LHCN-M2 (cell line): ENCODE measurements at places on chromosomes 1 and 21.
A peak's percentile ranks its signal among the peaks of the same experiment; 100 is the strongest.

- DNase-seq, result no peak
Measured at GRCh38 chr1:229984310-229984991, 82.6 kb upstream of the GALNT2 start.

GRCh38 chr1:2414297-2414958 is 2.1 kb upstream of the PEX10 start:
- peak; percentile 45 for DNase-seq

DNA sequence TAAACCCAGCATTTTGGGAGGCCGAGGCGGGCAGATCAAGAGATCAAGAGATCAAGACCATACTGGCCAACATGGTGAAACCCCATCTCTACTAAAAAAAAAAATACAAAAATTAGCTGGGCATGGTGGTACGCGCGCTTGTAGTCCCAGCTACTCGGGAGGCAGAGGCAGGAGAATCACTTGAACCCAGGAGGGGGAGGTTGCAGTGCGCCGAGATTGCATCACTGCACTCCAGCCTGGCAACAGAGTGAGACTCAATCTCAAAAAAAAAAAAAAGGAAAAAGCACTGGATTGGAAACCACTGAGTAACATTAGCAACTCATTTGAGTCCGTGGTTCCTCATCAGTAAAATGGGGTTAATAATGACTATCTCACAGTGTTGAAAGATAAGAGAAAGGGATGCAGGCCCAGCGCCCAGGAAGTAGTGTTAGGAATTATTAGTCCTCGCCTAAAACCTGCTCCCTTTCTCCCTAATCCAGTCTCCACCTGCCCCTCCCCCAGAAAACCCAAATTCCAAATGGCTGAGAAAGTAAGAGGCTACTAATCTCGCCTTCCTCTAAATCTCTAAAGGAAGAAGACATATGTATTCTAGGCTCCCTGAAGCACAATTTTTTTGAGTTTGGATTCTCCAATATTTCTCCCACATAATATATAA is 49.5 kb downstream of the RHBG start:
- no peak for DNase-seq

- DNase-seq, result peak; percentile 29
Measured at GRCh38 chr1:113390871-113391648, 745 bp downstream of the MAGI3 start.

DNA sequence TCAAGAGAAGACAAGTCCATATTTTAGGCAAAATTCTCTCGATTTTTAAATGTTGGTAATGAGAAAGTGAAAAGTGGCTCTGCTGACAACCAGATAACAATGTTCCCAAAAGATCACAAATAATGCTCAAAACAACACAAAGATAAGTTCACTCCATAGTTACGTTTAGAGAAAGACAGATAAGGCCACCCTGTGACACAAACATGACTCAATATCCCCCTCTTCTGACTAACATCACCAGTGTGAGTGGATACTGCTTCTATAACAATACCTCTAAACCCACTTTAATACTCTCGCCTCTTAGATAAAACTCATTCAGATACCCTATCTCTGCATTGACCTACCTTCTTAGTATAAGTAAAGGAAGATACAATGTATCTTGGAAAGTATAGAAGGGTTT is 51.2 kb upstream of the RGS7 start:
- DNase-seq, result peak; percentile 27

- DNase-seq, result no peak
Measured at GRCh38 chr1:15830258-15830657, 17.2 kb upstream of the SPEN start.

DNA sequence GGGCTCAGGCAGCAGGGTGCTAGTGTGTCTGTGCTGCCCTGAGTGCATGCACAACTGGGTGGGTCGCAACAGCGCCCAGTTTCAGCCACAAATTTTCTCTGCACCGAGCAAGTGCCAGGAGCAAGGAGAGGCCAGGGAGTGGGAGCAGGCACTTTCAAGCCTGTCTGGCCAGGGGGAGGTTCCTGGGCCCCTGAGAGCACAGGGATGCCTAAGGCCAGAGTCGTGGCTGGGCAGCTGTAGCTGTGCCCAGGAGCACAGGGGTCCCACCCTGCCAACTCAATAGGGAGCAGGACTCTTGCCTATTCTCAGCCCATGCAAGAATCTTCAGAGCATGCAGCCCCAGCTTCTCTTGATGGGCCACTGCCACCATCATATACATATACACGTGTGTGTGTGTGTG is 1577.4 kb downstream of the KCNT2 start:
- no peak for DNase-seq

- DNase-seq, result no peak
Measured at GRCh38 chr1:60697204-60697994, 385.0 kb upstream of the NFIA start.

- DNase-seq, result no peak
Measured at GRCh38 chr1:229209386-229209785, 61.5 kb upstream of the RAB4A start.

DNA sequence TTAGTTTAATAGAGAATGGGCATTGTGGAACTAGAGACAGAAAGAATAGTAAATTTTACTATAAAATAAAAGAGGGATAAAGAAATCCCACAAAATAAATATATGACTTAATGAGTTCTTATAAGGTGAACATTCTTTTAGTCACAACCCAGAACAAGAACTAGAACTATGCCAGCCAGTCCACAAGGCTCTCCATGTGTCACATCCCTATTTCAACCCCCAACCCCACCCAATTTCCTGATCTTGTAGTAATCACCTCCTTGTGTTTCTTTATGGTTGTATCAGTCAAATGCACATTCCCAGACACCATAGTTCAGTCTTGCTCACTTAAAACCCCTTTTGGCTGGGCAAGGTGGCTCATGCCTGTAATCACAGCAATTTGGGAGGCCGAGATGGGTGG is 662.3 kb upstream of the CAMK1G start:
- DNase-seq, result no peak

DNA sequence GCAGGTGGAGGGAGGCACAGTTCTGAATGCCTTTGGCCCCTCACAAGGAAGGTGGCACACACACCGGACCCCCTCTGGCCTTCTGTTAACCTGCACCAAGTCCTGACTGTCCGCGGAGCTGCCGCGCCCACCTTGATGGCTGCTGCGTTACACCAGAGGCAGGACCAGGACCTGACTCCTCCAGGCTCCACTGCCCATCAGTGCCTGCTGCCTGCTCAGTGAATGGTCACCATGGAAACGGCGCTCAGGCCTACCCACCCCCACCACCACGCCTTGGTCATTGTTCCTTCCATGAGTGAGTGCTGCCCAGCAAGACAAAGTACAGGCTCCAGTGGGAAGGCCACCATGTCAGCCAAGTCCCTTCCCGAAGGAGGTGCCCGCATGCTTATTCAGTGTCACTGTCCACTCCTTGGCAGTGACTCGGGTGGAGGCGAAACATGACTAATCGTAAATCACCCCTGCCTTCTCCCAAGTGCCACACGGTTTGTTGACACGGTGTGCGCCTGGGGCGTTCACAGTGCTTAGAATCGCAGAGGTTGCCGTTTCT is 57.3 kb downstream of the SLC37A1 start:
- no peak for DNase-seq

- no peak for DNase-seq
Measured at GRCh38 chr1:60791226-60791625, 291.1 kb upstream of the NFIA start.

DNA sequence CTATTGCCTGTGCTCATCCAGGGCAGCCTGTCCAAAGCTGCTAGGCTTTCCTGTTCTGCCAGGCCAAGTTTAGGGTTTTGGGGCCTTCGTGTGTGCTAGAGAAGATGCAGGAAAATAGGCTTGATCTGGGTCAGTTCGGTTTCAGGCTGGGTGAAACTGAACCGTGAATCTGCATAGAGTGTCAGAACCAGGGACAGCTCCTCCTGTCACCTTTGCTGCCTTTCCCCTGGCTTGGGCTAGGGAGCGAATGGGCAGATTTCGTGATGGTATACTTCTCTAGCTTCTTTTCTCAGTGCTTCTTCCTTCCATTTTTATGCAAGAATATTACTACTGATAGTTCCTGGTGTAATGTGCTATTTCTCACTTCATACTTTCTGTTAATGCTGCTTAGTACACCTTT is 6.0 kb upstream of the AGO1 start:
- DNase-seq, result no peak

DNA sequence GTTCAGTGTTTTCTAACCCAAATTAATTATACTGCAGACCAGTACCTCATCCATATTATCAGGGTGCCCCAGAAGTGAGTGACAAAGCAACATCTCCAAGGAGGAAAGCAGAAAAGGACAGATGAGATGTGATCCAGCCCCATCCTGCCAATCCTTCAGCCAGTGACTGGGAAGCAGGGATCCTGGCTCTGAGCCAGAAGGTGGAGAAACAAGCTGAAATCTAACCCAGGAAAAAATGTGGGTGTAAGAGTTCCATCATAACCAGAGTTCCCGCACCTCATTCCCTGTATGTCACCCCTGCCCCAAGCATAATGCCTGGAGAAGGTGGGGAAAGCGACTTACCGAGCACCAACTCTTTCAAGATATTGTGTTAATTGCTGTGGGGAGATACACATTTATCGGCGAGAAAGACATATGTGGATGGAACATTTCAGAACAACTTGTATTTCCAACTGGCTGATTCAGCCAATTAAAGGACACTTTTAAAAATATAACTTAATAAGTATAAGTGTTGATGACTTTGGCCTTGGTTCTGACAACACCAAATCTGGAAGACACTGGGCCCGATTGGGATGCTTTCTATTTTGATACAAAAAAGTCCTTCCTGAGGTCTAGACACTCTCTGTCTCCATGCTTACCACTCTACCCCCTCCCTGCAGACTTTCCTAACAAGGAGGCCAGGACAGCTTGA is 14.9 kb downstream of the PLEKHA6 start:
- peak; percentile 46 for DNase-seq

DNA sequence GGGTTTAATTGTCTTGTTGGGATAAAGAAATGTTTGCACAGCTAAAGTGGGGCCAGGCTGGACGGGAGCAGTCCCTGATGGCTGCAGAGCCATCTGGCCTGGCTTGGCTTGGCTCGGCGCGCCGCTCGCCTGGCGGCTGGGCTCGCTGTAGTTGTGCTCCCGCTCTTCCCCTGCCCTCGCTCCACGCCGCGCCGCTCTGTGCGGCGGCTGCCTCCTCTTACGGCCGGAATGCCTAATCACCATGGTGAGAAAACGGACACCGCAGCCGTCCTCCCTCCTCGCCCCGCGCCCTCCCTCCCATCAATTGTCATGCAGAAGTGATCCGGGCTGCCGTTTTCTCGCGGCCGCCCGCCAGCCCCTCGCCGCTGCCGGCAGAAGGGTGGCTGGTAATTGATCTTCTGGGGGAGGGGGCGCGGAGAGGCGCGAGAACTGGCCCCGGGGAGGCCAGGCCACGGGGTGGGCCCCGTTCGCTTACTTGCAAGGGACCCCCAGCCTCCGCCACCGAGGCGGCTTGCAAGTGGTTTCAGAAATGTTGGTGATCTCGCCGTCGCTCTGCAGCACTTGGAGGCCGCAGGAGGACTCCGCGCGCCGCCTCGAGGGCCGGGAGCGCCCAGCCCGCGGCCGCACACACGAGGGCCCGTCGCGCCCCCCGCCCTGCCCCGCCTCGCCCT is 12.4 kb downstream of the RNF220 start:
- DNase-seq, result peak; percentile 19

DNA sequence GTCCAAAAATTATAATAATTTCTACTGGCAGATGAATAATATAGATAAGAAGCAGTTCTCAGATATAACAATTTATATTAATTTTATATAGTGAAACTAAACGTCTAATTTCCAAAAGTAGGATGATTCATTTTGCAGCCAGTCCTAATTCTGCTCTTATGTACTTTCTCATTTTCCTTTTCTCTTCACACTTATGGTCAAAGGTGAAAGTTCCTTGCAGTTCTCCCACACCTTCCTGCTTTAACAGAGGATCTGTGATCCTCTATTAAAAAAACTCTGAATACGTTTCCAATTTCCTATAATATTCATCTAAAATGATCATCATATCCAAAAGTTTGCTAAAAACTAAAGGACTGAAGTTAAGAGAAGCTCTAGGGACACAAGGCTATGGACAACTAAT is 78.5 kb downstream of the KIFAP3 start:
- no peak for DNase-seq

DNA sequence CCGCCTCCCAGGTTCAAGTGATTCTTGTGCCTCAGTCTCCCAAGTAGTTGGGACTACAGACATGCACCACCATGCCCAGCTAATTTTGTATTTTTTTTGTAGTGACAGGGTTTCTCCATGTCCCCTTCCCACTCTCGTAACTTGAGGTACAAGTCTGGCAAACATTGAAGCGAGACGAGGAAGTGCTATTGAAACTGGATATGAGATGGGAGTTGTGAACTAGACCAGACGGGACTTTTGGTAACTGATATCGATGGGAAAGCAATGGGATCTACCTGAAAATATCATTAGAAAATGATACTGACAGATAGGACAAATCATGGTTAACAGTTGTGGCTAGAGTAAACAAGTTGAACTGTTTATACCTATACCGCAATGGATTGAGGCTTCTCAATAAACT is 95.2 kb upstream of the TRABD2B start:
- DNase-seq, result no peak

DNA sequence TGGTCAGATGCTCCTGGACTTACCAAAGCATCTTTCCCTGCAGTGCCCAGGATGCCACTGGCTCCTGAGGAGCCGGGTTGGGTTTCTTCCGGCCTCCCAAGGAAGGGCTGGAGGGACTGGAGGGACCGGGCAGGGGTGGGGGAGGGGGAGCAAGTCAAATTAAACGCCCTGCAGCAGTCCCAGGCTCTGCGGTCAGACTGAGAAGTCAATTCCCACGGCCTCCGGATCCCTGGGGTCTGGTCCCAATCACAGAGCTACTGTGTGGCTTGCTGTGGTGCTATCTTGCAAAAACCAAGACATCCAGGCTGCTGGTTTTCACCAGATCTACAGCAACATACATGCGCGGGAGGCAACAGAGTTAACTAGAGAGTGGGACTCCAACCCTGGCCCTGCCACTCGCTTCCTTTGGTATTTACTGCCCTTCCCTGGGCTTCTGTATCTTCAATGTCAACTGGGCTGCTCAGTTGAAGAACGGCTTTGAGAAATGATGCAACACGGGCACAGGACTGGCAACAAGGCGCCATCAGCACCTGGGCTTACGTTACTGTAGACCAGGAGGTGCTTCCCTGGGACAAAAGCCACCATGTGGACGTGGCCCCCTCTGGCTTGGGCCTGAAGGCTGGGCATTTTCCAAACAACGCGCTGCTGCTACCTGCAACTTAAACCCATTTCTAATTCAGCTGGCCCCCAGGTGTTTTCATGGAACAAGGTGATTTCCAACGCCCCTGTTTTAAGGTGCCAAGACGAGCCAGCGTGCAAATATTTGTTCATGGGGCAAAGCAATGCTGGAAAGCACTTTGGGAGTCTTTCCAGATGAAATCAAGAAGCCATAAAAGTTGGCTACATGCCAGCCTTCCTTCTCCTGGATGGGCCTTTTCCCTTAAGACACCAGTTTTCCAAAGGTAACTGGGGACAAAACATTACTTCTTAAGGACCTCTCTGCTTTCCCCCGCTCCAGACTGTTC is 11.5 kb downstream of the RCC2 start:
- DNase-seq, result no peak

DNA sequence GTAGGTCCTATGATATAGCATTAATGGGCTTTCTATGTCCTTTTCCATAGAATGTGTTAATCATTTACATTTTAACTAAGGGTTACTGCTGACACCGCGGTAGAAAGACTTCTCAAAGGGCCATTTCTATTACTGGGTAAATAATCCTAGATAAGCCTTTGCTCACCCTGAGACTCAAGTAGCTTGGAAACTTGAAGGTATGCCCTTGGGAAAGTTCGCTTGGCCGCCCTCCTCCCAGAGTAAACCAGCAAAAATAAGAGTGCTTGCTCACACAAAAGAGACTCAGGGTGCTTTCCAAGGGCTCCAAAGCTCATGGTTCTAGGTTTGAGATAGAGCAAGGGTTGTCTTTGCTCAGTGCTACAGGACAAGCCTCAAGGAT is 85.8 kb upstream of the TMPRSS2 start:
- DNase-seq, result no peak
